ENCODE measurements at places on chromosomes 13 and 19.
A peak's percentile ranks its signal among the peaks of the same experiment; 100 is the strongest.

GRCh38 chr19:50147462-50148423, 15.3 kb downstream of the IZUMO2 start:
- DNase-seq, result peak; percentile 74

- DNase-seq, result no peak
Observed at GRCh38 chr13:106919638-106920037, 351.7 kb upstream of the ARGLU1 start.

DNA sequence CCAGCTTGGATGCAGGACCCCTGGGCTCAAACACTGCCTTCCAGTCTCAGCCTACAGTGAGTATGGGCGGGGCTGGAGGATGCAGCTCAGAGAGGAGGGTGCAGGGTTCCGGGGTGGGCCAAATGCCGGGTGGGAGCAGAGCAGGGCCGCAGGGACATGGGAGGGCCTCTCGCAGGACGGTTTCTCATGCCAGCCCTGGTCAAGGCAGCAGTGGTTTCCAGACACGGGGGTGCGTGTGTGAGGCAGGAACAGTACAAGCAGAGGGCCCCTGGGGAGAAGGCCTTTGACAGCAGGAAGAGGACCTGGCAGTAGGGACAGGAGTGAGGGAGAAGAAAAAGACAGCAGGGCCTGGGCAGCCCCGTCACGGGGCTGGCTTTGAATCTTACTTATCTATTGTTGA, 34.1 kb downstream of the CRTC1 start:
- no peak for DNase-seq

GRCh38 chr13:32233062-32233461, 82.1 kb downstream of the ZAR1L start:
- DNase-seq, result no peak

DNA sequence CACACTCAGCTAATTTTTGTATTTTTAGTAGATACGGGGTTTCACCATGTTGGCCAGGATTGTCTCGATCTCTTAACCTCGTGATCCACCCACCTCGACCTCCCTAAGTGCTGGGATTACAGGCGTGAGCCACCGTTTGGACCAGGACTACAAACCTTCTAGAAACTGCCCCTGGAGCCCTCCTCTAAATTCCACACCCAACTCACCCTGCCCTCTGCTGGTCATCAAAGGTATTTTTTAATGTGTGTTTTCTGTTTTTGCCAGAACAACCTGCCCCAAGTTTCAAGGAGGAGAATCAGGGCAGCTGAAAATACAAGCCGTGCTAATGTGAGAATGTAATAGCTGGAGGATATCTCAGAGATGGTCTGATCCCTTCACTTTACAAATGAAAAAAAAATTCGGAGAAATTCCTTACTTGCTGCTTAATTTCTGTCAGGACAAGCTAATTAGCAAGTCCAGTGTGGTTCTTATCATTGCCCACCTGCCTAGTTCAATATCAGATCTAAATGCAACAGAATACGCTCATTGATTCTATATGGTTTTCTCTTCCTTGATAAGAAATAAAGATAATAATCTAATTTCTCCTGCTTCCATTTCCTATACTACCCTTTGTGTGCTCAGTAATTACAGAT, 4.1 kb downstream of the ATP8A2 start:
- peak; percentile 31 for DNase-seq

GRCh38 chr19:15268928-15269253, 36.6 kb upstream of the EPHX3 start:
- DNase-seq, result no peak

DNA sequence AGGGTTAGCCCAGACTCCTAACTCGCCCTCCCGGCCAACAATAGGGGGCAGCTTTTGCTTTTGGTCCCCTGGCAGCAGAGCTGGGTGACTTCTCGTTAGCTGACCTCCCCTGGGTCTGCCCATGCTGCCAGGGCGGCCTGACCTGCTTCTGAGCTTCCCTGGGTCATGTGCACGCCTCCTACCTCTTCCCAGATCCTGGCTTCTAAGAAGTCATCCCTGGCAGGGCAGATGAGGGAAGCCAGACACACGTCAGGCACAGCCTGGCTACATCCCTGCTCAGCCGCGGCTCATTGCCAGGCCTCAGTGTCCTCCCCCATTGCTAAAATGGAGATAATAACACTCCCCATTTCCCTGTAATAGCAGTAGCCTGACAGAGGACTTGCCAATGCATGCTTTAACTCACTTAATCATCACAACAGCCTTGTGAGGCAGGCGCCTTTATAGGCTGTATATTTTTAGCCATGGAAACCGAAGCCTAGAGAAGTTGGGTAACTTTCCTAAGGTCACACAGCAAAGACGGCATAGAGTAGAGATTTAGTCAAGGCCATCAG, 2.1 kb downstream of the KCNK6 start:
- DNase-seq, result no peak

DNA sequence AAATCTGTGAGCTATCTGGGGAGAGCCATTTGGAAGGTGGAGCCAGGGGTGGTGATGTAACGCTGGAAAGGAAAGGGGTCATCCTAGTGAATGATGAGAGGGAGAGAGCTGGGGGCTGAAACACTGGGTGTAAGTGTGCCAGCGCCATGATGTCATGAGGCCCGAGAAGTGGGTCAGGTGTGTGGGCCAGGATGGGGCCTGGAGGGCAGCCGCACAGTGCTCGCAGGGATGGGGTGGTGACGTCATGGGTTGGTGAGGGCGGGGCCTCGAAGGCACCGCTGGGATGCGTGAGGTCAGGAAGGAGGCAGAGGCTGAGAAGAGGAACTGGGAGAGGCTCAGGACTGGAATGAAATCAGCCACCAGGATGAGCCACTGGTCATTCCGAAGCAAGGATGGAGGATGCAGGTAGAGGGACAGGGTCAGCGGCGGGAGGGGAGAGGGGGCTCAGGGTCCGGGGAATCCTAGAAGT, 4.4 kb downstream of the CCDC61 start:
- DNase-seq, result no peak

DNA sequence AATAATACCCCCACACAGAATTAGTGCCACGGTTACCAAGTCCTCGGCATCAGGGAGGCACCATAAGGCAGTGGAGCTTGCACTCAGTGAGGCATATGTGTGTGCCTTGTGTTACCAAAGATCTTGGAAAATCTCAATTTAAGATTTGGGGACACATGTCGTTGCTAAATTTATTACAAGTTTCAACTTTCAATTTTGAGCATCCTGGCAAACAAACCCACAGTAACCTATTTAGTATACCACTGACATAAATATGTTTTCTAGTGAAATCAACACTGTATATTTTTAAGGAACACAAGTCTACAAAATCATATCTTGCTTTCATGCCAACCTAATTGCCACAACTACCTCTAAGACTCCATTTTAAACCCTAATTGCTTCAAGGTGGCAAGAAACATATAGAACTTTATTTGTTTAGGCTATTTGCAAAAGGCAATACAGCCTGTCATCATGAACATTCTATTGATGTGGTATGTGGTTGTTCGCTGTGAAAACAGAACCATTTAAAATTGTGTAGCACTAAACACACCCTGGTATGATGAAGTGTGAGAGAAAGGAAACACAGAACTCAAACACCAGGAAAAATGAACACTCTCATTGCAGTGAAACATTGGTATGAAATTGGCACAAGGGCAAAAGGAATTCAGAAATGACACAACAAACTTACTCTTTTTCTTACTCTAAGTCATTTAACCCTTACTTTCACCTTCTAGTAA, 531.1 kb downstream of the IRS2 start:
- no peak for DNase-seq

- DNase-seq, result no peak
Observed at GRCh38 chr19:34181111-34181864, 9.0 kb downstream of the LSM14A start.

GRCh38 chr19:21143854-21144253, 2.0 kb downstream of the ZNF431 start:
- DNase-seq, result no peak

- DNase-seq, result no peak
Observed at GRCh38 chr13:73893833-73894232, 240.4 kb downstream of the KLF12 start.

GRCh38 chr13:47696674-47697073, 304.4 kb downstream of the SUCLA2 start:
- no peak for DNase-seq

DNA sequence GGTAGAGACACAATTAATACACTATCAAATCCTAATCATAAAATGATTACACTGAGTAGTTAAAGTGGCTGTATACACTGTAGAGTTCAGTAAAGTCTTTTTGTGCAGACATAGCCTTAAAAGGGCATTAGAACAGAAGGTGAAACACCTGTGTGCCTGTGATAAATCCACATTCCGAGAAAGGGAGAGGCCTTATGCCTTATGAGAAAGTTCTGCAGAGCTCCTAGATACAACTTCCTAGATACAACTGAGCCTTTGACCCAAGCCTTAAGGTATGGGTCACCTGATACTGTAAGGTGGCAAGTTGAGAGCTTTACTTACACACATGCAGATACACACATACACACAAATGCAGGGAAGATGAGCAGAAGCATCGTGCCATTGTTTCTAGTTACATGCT, 6.3 kb downstream of the SERP2 start:
- DNase-seq, result no peak

DNA sequence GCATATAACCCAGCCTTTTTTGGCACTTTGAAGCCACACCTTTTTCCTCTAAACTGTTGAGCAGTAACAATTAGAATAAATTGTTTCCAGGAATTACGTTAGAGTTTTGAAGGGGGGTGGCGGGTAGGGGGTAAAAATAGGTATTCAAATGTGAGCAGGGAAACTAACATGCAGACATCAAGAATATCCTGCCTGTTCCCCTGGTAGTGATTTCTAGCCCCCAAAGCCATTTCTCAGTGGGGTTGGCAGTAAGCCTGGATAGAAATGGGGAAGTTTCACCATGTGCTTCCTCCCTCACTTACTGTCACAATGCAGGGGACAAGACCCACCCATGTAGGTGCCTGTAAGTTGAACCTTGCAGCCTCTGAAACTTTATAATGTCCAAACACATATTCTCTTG, 3.8 kb downstream of the DOCK9 start:
- no peak for DNase-seq
